Occipital lobe (tissue), 3 donors: ENCODE measurements at places on chromosomes 5 and 9. TPM values are rescaled to one million over a fixed set of nuclear protein-coding genes. Genes with fewer than 3 reads are reported as not detected.

The CETN3 gene
- 32.0 TPM for total RNA-seq

The OBP2B gene
- not detected for total RNA-seq

The C5orf52 gene
- not detected for total RNA-seq

The CKMT2 gene
- 1.2 TPM for total RNA-seq

DNA sequence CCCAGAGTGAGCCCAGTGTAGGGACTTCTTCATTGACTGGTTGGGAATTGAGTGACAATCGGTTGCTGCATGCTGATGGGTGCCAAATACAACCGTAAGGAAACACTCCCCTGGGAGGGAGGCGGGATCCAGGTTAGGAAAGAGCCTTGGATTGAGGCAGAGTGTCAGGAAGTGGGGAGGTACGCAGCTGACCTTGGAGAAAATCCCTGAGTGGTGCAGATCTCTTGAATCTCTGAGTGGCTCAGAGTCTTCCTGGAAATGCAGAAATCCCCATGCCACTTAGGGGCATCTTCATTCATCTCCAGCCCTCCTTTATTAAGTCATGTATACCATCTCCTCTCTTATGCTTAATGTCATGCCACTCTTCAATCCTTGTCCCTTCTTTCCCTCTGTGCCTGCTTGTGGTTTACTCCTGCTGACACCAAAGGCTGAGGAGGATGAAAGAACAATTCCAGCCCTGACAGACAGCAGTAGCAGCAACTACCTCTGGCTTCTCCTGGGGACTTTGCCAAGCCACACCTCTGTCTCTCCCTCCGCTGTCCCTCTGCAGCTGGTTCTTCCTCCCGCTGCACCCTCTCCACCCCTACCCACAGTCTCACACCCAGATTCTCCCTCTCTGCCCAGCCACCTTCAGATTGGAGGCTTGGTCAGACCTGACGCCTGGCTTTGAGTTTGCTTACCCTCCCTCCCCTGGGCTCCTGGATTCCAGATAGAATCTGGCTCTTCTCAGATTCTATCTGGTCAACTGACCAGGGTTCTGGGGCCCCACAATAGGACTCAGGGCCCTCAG, 14.1 kb upstream of the LCP2 start:
- DNase-seq: no peak

DNA sequence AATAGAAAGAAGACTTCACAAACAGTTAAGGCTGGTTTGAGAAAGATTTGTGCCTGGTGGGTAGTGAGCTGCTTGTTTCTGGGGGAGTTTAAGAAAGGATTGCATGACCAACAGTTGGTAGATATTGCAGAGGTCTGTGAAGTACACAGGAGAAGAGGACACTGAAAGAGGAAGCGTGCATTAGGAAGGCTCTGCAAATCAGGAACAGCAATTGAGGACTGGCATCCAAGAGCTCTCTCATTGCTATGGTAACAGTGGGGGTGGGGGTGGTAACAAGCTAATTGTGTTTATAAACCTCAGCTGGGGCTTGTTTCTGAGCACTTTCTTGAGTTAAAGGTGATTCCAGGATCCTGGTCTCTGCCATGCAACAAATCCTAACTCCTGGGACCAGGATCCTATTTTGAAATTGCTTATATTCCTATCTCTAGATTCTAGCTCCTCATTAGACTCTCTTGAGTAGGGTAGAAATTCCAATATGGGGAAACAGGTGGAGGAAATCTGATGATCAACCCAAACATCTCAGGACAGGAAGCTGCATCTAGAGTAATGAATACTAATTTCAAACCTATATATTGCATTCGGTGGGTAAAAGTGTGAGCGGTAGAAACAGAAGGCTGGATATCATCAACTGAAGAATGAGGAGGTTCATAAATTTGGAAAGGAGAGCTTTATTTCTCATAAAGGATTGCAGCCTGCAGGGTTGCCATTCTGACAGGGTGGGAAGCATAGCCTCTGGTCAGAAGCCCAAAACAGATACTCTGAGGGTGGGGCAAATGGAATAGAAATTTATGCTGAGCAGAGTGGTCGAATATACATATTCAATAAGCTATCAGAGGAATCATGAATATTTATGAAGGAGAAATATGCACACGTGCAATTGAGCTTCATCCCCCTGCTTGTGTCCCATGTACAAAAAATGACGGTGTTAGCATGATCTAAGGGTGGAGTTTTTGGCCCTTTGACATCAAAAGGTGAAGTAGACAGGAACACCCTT, 79.4 kb downstream of the PTTG1 start:
- DNase-seq: no peak

GRCh38 chr5:98483301-98483685, 290.2 kb upstream of the RGMB start:
- no peak for DNase-seq
